ENCODE measurements at places on chromosomes 11 and 22. TPM values are rescaled to one million over a fixed set of nuclear protein-coding genes. Genes with fewer than 3 reads are reported as not detected.

DNA sequence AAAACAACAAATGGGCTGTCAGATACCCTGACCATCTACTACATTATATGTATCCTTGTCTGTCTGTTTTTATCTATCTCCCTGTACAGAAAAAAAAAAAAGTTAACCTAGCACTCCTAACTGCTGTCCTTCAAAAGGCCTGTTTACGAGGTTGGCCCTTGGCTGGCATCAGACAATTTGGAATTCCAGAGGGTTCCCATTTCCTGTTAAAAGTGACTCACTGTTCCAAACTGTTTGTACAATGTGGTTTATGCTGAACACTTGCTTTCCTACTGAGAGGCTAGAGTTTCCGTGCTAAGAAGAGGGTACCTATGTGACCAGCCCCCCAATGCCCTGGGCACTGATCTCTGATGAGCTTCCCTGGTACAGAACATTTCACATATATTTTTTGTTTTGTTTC lies 65.9 kb upstream of the HMGXB4 start:
- no peak for DNase-seq

Gene ZNF280A
- polyA plus RNA-seq, result not detected

GRCh38 chr11:131991606-131992005 lies 621.2 kb downstream of the NTM start:
- no peak for DNase-seq

DNA sequence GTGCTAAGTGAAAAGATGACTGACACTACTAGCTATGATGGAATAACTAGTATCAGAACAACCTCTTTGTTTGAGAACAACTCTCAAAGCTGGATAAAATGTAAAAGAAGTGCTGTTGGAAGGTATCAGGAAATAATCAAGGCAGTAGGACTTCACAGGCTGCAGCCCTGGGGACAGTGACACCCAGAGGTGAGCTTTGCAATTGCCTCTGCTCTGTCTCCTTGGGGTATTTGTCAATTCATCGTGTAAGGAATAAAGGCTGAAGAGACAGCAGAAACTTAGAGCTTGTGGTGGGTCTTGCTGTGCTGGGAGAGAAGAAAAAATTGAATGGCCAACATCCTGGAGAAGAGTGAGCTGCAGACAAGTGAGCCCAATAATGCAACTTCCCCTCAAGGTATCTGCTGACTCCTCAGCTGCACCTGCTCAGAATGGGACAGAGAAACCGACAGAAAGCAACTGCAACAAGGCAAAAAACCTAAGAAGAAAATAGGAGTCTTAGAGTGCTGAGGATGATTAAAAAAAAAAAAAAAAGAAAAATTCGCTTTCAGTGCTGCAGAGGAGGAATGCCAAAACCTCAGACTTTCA lies 141.1 kb downstream of the RCN1 start:
- DNase-seq, result no peak

- peak; percentile 20 for DNase-seq
These were observed 9.9 kb upstream of the IGLL5 start for GRCh38 chr22:22877523-22878210.

Gene DNAJB7
- polyA plus RNA-seq, result 2.5 TPM

- peak; percentile 27 for DNase-seq
These were observed 353.2 kb upstream of the TENM4 start for GRCh38 chr11:79794057-79794456.

- DNase-seq, result peak; percentile 93
These were observed at the start of gene CTSC for GRCh38 chr11:88337181-88337986. Gene CTSC, minus strand, starts transcription at chr11:88337736. Its CDS starts 64 bp downstream, at chr11:88337672.

- DNase-seq, result peak; percentile 57
These were observed 141.2 kb upstream of the TIMP3 start for GRCh38 chr22:32660292-32660691.

GRCh38 chr11:130001461-130002351 lies 929 bp downstream of the PRDM10 start:
- DNase-seq, result peak; percentile 16

GRCh38 chr11:113664981-113665710 lies 41.0 kb downstream of the TMPRSS5 start:
- peak; percentile 75 for DNase-seq

GRCh38 chr11:90197377-90197776 lies 25.5 kb downstream of the CHORDC1 start:
- DNase-seq, result no peak

Gene MYOD1
- polyA plus RNA-seq, result 0.10 TPM

Gene FAM118B
- polyA plus RNA-seq, result 26.8 TPM

- DNase-seq, result no peak
These were observed 3.2 kb downstream of the LRRC4C start for GRCh38 chr11:41456269-41456668.
